G401 (cell line): ENCODE measurements at places on chromosomes 16 and 17.
A peak's percentile ranks its signal among the peaks of the same experiment; 100 is the strongest.

- peak; percentile 16 for DNase-seq
These were observed 59.1 kb upstream of the CLEC18B start for GRCh38 chr16:74480150-74481029.

DNA sequence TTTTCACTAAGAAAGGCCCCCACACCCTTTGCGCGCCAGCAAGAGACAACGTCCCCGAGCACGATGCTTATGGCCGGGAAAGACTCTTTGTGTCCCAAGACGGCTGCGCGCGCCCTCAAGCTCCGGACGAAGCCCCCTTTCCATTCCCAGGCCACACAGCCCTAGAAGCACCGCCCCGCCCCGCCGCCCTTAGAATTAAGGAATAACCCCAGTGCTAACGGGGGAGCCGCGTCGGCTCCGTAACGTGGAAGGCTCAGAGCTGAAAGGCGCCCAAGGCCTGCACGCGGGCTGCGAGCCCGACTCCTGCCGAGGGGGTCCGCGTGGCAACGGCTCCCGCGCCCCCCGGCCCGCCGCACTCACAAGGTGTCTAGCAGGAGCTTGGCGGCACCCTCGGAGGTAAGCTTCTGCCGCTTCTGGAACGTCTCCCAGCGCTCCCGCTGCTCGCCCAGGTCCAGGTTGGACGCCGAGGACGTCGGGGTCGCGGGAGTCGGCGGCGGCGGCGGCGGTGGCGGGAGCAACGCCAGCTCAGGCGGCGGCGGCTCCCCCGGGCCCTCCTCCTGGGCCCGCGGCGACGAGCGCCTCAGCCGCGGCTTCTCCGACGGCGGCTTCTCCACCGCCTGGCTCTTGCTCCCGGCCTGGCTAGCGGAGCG, 477 bp downstream of the CENPV start:
- peak; percentile 57 for DNase-seq

DNA sequence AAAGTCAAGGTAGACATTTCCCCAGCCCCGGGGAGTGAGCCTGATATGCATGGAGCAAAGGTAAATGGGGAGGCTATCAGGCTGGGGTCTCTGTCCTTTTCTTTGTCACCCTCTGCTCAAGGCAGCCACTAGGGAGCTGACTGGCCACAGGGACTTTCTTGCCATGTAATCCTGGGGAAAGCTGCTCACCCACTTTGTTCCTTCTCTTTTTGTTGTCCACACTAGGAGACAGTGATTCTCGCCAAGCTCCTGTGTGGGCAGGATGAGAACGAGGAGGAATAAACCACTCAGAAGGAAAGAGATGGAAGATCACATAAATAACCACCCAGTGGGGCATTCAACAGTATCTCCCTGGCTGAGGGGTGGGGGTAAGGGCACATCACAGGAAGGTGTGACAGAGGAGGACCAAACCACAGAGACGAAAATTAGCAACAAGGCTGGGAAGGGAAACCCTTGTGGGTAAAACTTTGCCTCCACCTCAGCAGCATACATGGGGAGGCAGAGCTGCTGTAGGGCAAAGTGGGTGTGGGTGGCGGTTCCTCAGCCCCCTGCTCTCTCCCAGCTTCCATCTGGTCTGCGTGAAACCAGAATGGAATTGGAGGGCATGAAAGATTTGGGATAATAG, 26.2 kb upstream of the CCL1 start:
- DNase-seq, result no peak

GRCh38 chr17:30981531-30982519, 11.0 kb downstream of the RNF135 start:
- DNase-seq, result no peak

- DNase-seq, result no peak
These were observed 9.1 kb upstream of the ANKFN1 start for GRCh38 chr17:56144223-56144622.

DNA sequence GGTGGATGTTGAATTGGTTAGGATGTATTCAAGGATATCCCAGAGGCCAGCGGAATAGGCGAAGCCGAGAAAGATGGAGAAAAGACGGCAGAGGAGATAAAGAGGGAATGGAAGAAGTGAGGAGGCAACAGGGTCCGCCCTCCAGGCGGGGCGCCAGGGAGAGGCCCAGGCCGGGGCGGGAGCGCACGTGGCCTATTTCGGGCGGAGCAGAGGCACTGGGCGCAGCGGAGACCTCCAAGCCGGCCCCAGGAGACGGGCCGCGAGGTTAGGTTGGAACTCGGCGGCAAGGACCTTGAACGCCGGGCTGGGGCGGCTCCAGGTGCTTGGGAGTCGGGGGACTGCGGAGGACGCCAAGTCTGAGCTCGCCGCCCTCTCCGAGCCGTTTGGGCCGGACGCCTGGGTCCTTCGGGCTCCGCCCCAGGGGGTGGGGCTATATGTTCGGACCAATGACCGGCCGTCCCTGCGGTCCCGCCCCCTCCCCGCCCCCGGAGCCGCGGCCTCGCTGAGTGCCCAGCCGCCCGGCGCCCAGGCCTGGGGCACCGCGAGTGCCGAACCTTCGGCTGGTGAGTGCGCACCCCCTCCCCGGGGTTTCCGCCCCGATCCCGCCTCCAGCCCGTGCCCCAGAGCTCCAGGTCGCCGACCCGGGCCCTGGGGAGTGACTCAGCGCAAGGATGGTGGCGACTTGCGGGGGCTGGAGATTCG, at the start of gene ZNF771:
TSS of gene ZNF771 (plus strand) at position 505 of the 702 bp plus-strand sequence. CDS start 448 bp downstream, outside the sequence.
- DNase-seq, result peak; percentile 93

- DNase-seq, result no peak
These were observed 4.0 kb upstream of the ABCA10 start for GRCh38 chr17:69232650-69233049.
